ENCODE measurements at places on chromosomes 4 and X.
A peak's percentile ranks its signal among the peaks of the same experiment; 100 is the strongest.

DNA sequence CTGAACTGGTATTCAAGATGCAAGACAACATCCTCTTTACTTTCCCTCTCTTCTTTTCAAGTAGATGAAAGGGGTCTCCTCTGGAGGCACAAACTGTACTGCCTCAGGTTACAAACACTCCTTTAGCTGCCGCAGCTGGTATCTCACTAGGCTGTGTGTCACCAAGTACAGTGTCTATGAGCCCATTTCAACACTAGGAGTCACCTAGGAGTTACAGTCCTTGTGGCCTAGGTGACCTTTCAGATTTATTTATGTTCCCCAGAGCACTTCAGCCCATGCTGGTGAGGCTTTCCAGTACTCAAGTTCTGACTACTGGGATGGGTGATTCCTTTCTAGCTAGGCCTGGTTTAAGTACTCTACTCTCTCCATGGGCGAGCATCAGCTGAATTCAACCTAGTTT, 32.4 kb upstream of the TMLHE start:
- DNase-seq = peak; percentile 44

DNA sequence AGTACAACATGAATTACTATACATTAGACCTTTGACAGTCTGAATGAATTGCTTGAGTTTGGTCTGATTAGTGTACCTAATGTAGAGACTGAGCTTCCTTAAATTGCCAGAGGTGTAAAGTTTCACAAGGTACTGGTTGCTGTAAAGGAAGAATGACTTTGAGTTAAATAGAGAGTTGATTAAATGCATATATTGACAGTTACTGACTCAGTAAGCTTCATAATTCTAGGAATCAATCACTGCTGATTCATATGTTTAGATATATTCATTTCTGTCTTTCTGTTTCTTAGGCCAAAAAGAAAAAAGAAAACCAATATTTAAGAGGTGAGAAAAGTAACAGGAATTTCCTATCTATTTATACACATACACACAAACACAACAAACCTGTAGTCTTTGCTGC, 16.2 kb upstream of the ART3 start:
- no peak for DNase-seq

DNA sequence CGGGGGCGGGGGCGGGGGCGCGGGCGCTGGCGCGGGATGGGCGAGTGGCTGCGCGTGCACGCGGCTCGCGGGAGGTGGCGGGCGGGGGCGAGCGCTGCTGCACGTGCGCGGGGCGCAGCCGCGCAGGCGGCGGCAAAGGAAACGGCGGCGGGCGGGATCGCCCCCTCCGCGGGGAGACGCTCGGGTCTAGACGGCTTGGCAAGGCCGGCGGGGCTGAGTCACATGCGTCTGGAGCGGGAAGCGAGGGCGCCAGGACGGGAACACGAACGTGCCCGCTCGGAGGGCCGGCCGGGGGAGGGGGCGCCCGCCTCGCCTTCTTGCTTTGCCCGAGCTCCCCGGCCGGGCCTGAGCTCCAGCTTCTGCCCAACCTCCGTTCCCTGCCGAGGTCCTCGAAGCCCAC, 4.3 kb upstream of the HAUS7 start:
- DNase-seq = peak; percentile 68

DNA sequence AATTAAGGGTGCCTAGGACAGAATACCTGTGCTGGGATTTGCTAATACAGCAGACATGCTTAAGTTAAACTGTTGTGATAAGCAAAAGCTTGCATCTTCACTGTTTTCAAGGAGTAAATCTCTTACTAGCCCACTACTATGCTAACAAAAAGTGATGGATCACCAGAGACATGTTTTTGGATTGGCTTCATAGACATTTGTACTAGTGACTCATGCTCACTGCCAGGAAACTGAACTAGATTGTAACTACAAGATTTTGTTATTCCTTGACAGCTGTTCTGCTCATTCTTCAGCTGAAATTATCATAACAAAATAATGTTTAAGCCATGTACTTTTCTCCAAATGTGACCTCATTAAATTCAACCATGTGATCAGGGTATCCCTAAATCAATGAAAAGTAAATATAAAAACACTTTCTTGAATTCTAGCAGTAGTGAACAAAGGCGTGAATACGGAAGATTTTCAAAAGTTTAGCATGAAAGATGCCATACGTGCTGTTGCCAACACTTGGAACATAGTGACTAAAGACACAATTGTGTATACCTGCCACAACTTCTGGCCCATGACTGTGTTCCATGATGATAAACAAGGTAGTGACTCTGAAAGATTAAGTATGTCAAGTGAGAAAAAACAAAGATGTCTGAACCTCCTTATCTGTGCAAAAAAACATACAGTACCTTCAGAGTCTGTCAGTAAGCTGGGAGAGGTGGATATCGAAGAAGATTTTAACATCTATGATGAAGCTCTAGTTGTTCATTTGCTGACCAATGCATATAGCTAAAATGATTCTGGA, 154.0 kb downstream of the BTC start:
- DNase-seq = no peak

DNA sequence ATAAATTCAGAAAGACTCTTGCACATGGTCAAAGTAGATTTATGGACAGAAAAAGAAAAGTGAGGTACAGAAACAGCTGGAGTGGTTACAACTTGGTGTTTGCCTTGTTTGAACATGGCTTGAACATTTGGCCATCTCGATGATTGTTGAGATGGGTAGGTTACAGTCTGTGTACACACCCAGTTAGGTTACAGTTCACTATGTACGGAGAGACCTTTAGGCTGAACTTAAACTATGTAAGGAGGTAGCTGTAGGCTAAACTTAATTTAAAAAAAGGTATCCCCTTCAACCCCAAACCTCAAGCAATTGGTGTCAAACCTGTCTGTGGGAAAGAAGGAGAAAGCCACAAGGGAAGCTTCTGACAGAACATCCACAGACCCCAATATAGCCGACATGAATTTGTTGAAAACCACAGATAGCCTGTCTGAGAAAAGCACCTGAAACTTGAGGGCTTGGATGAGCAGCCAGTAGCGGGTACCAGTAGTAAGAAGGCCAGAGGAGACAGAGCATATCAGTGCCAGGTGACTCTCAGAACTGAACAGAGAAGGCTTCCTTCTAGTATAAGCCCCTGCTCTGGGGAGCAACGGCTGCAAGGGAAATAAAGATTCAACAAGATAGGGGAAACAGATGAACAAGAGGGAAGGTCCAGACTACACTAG, 247.9 kb upstream of the GALNTL6 start:
- no peak for DNase-seq

GRCh38 chr4:47839259-47839658, 1.4 kb upstream of the CORIN start:
- DNase-seq = no peak

- DNase-seq = no peak
Measured at GRCh38 chrX:7852166-7852565, 9.2 kb downstream of the VCX start.

GRCh38 chr4:88335092-88335665, 43.5 kb upstream of the HERC6 start:
- peak; percentile 54 for DNase-seq

- peak; percentile 38 for DNase-seq
Measured at GRCh38 chrX:866441-866990, 235.9 kb downstream of the SHOX start.

DNA sequence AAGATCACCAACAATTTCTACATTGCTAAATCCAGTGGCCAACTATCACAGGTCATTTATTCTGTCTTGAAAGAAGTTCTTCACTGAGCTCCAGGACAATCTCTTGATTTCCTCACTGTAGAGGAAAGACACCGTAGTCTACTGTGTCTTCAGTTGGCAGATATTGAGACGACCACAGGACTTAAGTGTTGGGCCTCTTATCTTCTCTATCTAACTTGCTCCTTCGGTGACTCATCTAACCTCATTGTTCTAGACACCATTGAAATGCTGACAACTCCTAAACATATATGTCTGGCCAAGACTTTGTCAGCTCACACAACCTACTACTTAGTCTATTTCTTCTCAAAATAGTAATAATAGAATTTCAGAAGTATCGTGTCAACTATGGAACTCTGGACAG, 425.8 kb downstream of the ARAP2 start:
- DNase-seq = no peak

GRCh38 chrX:65635378-65635777, 32.1 kb upstream of the MSN start:
- DNase-seq = no peak

DNA sequence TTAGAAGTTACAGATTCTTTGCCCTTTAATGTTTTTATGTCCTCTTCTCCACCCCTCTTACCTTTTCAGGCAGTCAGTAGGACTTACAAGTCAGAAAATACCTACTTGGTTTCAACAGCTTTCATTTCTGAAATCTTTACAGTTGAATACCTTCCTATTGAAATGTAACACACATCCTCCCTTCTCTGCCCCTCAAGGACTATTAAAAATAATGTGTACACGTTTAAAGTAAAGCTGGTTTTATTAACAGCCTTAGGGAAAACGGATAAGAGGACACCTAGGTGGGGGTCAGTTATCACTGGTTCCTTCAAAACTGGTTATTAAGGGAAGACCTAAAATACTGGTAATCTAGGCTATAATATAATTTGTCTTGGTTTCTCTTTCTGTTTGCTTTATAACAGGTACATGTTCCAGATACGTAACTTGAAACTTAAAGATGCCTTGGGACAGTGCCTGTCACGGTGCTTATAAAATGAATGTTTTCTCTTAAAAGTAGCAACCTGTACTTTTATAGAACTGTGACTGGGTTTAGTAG, 1.8 kb downstream of the CCSER1 start:
- DNase-seq = no peak

GRCh38 chrX:123771449-123772064, 38.7 kb upstream of the THOC2 start:
- DNase-seq = no peak

DNA sequence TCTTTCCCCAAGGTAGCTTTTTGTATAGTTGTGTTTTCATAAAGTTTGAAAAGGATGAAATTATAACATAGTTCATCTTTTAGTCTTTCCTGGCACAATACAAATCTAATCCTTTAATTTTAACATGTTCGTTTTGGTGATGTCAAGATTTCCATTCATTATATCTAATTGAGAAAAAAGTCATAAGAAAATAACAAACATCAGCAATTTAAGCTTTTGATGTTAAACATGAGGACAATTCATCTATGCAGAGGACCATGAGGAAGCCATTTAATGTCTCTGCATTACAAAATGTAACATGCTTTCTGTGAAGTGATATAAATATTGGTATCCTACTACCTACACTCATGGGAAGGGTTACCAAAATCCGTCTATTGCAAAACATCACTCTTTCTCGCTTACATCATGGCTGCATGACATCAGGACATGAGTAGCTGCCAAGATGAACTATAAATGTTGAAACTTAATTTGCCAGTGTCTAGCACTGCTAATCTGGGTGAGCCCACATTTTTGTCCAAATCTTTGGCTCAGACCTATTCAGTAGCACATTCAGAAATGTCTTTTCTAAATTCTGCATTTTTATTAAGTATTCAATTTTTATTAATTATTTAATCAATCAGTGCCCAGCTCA, 9.5 kb downstream of the EPGN start:
- DNase-seq = no peak

- no peak for DNase-seq
Measured at GRCh38 chr4:29619168-29619567, 1101.0 kb upstream of the PCDH7 start.

DNA sequence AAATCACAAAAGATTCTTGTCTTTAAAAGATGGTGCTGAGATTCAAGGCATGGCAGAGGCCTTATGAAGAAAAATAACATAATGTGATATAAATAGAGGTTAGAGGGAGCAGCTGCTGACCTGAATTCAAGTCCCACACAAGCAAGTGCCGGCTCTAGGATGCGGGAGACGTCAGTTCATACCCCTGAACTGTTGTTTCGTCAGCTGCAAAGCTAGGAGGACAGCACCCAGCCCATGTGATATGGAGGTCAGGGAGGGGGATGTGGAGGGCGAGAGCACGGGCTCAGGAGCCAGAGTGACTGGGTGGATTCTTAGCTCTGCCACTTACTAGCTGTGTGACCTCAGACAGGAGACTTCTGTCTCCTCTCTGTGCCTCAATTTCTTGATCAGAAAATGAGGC, 77.9 kb downstream of the JAKMIP1 start:
- no peak for DNase-seq

GRCh38 chrX:139554991-139555675, 24.6 kb downstream of the F9 start:
- DNase-seq = peak; percentile 49

GRCh38 chr4:3311095-3311372, 18.2 kb downstream of the RGS12 start:
- peak; percentile 31 for DNase-seq

DNA sequence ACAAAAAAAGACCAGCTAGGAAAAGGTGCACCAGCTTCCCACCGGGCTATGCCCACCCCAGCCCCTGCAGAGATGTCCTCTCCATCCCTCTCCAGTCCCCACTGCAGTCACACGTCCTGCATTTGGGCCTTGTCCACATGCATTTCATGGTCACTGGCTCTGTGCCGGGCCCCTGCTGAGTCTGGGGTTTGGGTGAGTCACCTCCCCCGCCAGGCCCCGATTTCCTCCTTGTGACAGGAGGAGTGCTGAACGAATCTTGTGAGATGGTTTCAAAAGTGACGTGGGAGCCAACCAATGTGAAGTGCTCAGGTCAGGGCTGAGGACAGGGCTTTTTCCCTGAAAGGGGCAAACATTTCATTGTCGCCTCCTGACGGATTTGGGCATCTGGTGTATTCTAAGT, 7.1 kb downstream of the CPZ start:
- DNase-seq = no peak

DNA sequence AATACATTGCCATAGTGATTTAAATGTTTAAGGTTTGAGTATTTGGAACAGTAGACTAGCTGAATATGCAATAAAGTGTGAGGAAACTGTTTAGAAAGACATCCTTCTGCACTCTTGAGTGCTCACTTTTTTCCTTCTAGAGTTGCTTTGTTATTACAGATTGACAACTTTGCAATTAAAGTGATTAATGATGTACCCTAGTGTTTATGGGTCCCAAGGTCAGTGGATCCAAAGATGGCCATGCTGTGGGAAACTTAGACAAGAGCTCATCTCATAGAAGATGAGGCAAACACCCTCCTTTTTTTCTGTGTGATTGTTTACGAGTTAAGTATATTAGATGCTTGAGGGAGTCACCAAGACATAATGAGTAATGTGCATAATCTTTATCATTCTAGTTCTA, 118.8 kb downstream of the PDLIM5 start:
- no peak for DNase-seq

GRCh38 chr4:156085100-156085499, 131.4 kb upstream of the CTSO start:
- no peak for DNase-seq

DNA sequence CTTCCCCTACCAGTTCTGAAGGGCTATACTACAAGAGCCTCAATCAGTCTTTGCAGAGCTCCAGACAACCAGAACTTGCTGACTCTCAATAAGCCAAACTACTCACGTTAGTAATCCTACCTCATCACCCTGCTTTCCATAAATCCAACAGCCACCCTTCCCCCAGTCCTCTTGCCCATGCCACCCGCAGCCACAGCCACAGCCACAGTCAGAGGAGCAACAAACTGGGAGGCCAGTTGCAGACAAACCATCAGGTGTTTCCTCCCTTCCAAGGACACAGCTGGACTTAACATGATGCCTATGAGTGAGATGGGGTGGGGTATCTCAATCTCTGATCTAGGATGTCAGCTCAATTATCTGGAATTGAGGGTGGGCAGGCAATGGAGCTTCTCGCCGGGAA, 1.0 kb downstream of the GABRA3 start:
- DNase-seq = peak; percentile 44

All from endodermal cell (in vitro differentiated cells).